ENCODE measurements at places on chromosomes 3 and 15.
A peak's percentile ranks its signal among the peaks of the same experiment; 100 is the strongest.

DNA sequence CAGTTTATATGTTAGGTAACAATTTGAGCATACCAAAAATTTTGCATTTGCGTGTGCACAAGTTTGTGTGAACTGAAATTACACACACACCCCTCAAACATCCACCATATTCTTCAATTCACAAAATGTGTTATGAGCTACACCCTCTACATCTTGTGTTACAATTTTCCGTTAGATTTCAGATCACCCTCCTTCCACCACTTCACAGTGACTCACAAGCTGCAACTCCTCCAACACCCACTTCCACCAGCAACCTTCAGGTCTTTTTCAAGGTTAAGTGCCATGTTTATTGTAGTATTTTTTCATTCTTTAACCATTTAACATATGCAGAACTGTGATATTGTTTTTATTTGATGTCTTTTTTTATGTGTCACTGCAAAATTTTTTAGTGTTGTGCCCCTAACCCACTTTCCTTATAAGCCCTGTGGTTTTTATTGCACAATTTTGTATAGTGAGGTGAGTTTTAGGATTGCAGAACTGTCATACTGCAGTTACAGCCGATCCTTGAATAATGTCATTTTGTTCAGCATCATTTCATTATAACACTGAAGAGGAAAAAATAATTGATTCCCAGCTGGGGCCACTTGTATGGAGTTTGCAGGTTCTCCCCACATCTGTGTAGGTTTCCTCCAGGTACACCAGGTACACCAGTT is 148.9 kb downstream of the PLCL2 start:
- DNase-seq = no peak

DNA sequence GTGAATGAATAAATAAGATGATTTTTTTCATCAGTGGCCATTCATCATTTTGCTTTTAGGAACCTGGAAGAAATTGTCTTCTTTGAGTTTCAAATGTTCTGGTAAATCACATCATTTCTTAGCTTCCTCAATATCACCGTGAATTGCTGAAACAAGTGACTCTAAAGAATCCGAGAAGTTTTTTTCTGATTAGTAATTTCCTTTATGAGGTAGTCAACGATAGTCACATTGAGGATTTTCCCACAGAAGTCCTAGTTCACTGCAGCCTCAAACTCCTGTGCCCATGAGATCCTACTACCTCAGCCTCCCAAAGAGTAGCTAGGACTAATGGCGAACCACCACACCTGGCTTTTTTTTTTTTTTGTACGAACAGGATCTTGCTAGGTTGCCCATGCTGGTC is 3.6 kb upstream of the TMPRSS7 start:
- DNase-seq = no peak

DNA sequence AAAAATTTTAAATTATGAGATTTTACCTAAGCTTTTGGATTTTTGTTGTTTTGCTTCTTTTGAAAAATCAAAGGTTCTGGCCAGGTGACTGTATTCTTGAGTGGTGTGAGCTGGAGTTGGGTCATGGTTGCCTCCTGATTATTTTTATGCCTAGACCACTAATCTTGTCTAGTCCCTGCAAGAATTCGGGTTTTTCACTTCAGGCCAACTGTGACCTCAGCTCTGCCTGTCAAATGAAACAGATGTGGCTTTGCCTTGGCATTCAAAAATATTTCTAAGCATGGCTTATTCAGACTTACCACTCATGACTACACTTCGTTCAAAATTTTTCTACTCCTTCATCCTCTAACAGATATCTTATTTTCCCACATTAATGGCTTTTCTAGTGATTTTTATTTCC is 25.4 kb upstream of the CDV3 start:
- DNase-seq = no peak

DNA sequence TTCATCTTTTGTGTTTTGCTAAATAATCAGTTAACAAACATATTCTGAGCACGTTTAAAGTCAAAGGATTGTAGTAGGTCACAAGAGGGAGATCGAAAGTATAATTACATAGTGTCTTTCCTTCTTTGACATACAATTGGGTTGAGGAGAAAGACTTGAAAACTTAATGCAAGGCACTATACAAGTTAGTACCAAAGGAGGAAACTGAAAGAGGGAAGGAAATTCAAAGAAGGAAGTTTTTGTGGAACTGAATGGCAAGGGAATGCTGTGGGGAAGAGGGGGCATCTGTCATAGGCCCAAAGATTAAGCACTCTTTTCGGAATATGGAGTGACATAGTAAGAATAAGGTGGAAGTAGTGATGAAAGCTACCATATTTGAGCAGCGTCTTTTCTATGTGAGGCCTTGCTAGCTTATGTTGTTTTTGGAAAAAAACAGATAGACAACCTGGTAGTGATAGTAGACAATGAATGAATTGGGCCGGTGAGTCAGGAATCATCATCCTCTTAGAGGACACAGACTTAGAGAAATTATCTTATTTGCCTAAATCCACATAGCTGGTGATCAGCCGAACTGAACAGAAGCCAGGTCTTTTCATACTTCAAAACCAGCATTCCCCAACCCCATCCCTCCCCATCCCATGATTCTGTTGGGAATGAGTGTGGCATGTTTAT is 10.2 kb downstream of the MBNL1 start:
- no peak for DNase-seq

- no peak for DNase-seq
Observed at GRCh38 chr3:54780336-54780735, 147.5 kb downstream of the LRTM1 start.

DNA sequence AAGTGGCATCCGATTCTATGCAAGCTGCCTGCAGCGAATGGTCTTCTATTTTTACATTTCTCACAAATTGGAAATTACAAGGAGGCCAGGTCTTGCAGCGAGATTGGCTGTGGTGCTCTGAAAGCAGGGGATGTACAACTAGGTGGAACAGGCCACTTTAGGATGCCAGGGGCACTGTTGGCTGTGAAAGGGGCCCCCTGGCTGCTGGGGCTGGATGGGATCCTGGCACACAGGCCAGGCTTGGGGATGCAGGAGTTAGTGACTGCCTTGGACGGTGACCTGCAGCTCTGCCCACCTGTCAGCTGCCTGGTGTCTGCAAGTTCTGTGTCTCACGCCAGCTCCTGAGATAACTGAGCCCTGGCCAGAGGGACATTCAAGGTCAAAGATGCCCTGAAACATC is 4.6 kb downstream of the SLC6A1 start:
- no peak for DNase-seq

DNA sequence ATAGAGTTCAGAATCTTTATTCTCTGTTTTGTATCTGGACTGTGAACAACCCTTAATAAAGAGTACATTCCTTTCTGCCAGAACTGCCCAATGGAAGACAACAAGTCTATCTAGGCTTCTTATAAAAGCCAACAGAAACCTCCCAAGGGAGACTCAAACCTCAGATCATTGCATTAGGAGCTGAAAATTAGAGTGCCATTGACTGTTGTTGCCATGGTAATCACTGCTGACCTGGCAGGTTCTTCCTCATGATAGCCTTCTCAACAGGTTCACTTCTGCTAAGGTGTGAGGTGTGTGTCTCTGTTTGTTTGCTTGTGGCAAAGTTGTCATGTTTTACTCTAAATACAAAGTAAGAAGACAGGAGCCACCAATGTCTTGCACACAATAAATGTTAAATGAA is 79.2 kb downstream of the TMEM108 start:
- no peak for DNase-seq

DNA sequence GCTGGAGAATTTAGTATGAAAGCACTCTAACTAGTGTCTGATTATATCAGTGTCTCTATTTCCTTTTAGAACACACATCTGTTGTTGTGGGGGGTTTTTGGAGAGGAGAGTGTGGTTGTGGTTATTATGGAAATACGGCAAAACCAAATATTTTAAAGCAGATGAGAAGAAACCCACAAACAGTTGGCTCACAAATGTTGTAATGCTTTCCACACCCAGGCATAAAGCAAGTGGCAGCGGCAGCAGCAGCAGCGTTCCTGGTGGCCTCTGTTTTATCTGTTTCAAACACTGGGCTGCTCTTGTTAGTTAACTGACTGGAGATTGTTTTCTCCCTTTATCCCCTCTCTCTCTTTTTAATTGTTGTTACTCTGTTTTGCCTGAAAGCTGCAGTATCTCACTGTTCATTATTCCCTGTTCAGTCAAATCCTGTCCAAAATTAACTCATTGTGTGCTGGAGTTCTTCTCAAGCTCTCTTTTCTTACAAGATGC is 1045.5 kb upstream of the NR2F2 start:
- DNase-seq = no peak

DNA sequence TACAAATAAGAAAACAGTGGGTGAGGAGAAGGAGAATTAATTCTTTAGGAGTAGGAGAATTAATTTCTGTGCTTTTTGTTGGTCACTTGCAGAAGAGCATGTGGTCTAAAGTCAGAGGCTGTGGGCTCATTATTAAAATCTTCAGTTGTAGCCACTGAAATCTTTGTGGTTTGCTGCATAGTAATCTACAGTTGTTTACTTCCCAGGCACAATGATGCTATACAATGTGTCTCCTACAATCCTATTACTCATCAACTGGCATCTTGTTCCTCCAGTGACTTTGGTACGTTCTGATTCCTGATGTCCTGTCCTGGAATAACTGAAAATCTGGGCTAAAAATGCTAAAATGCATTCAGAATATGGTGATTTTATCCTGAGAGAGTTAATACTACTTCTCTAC is 21.0 kb downstream of the IFT122 start:
- DNase-seq = no peak

- DNase-seq = peak; percentile 41
Observed at GRCh38 chr15:64749999-64750657, 25.3 kb downstream of the RBPMS2 start.

DNA sequence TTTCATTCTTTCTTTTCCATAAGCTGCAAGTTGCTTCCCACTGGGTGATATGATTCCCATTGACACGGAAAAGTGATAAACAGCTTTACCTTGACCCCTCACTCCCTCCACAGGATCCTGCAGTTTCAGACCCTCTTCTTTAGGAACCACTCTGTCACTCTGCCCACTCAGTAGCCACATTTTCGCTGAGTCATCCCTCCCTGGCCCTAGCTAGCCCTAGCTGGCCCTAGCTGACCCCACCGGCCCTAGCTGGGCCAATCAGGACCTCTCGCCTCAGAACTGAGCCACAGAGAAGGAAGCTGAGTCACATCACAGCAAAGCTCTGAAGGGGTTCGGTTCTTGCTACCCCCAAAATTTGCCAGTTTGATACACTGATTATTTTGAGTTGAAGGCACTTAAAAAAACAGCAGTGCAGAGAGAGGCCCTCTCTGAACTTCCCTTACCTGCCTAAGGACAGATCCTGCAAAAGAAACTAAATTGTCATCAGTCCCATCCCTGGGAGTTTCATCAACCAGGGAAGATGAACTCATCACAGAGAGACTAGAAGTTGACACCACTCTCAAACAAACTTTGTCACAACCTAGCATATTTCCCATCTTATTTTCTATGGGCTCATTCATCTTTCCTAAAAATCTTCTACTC is 233.5 kb upstream of the PROK2 start:
- peak; percentile 50 for DNase-seq

GRCh38 chr15:89783111-89783860 is 7.2 kb downstream of the MESP2 start:
- DNase-seq = no peak

DNA sequence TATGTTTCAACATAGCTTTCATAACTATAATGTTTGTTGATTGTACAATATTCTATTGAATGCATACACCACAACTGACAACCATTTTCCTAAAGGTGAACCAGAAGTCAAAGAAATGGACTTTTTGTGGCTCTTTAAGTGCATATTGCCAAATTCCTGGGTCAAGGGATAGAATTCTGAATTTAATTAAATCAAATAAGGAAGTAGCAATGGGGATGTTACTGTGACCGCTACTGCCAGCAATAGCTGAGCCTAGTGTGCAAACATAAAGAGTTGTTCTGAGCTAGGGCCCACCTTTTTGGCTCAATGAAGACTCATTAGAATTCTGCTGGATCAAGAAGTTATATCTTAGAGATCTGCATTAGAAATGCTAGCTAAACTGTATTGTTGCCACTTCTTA is 17.3 kb upstream of the KBTBD8 start:
- DNase-seq = no peak

GRCh38 chr3:154469585-154469984 is 39.6 kb upstream of the GPR149 start:
- no peak for DNase-seq

DNA sequence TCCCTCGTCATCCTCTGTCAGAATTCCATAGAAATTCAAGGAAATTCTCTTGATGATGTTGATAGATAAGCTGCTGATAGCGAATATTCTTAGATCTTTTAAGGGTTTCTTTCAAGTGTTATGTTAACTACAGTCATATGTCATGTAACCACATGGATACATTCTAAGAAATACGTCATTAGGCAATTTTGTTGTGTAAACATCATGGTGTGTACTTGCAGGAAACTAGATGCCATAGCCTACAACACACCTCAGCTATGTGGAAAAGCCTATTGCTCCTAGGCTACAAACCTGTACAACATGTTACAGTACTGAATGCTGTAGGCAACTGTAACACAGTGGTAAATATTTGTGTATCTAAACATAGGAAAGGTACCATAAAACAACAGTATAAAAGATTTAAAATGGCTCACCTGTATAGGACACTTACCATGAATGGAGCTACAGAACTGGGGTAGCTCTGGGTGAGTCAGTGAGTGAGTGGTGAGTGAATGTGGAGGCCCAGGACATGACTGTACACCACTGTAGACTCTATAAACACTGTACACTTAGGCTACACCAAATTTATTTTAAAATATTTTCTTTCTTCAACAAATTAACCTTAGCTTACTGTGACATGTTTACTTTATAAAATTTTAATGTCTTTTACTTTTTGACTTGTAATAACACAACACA is 34.6 kb downstream of the GLDN start:
- no peak for DNase-seq

GRCh38 chr15:87747087-87747486 is 509.5 kb downstream of the NTRK3 start:
- DNase-seq = no peak

DNA sequence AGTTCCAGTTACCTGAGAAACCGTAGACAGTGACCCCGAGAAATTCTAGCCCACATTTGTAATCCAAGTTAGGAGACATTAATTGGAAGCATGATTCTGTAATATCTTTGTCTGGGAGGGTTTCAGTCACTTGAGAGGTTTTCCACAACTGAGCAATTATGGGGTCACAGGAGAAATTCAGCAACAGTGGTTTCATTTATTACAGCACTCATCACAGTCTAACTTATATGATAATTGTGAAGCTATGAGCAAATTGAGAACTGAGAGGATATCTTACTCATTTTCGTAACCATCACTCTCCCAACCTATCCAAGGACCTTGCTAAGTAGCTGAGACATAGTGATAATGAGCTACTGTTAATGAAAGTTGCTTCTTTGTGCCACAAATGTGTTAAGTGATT is 328.5 kb upstream of the PPP2R3A start:
- DNase-seq = no peak

GRCh38 chr3:174023421-174023820 is 625.9 kb downstream of the NLGN1 start:
- no peak for DNase-seq

GRCh38 chr3:11346416-11346815 is 74.2 kb downstream of the ATG7 start:
- no peak for DNase-seq

GRCh38 chr3:172630316-172630715 is 80.6 kb downstream of the NCEH1 start:
- no peak for DNase-seq

GRCh38 chr3:103752986-103753385 is 1318.2 kb downstream of the ZPLD1 start:
- no peak for DNase-seq
